ENCODE measurements at places on chromosomes 2 and 18.
A peak's percentile ranks its signal among the peaks of the same experiment; 100 is the strongest.

- no peak for DNase-seq
Measured at GRCh38 chr2:149904352-149905175, 317.0 kb upstream of the MMADHC start.

- DNase-seq: no peak
Measured at GRCh38 chr18:74742573-74743243, 145.0 kb downstream of the ZNF407 start.

DNA sequence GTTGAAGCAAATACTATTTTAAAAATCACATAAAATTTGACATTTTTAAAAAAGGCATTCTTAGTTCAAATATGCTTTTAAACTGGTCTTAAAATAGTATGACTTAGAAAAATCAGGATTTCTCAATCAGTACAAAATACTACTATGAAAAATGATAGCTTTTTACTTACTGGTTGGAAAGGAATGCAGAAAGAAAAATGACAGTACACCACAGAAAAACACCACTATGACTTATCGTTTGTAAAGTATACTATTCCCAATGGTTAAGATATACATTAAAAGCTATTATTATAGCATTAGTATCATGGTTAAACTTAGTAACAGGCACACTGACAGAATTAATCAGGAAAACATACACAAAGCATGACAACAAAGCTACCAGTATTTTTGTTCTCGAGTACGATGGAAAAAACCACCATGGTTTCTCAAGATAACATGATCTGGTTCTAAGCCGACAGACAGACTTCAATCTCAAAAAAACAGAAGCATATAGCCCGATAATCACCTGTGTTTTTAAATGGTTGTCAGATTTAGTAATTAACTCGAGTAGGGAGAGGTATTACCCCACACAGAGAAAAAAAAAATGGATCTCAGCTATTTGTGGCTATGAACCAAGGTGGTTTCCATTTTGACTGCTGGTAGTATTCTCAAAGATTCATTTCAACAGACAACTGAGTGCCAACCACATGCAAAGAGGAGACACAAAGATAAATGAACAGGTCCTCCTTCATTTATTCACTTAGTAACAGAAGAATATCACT lies 39.1 kb downstream of the CUL3 start:
- DNase-seq: no peak

DNA sequence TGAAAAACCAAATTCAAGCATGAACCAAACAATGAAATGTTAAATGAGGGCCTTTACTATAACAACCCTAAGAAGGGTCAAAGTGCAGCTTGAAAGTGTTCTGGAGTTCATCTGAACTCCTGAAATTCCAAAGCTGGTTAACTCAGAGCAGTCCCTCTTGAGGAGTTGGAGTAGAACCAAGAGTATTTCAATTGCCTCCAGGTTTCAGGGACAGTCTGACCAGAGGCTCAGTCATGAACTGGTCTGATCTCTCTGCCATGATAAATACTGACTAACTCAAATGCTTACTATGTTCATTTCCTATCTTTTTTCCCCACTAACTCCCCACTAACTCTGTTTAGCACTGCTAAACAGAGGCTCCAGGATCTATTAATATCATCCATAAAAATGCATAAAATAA lies 2.7 kb downstream of the STARD7 start:
- no peak for DNase-seq

DNA sequence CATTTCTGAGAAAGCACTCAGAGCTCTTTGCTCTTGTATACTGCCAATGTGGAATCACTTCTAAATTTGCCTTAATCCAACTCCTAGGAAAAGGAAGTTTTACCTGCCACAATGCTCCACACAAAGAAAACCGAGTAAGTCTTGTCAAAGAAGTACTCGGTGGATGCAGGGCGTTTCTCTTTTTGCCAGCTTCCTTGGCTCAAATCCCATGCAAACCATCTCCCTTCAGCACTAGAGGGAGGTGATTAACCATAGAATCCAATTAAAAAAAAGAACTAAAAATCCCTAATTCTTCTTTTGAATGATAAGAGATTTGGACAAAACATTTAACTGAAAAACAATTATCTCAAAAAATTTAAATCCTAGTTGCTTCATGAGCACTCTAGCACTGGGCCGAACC lies 129.0 kb downstream of the RPRM start:
- DNase-seq: no peak

- DNase-seq: no peak
Measured at GRCh38 chr2:232966122-232966521, 46.9 kb downstream of the NGEF start.

DNA sequence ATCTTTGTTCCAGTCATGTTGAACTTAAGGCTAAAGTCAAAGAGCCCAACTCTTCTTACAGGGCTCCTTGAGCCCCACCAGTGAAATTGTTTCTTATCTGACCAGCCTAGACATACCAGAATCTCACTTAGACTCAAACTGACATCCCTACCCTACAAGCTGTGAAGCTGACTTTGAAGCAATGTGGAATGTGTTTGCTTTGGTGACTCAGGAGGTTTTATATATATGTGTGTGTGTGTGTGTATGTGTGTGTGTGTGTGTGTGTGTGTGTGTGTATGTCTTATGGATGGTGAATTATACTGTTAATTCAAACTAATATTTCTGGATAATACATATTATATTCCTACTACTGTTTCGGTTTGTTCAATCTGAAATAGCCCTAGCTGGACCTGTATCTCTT lies 67.3 kb downstream of the CAMKMT start:
- no peak for DNase-seq

- DNase-seq: no peak
Measured at GRCh38 chr2:200794143-200794542, 17.6 kb upstream of the BZW1 start.

- no peak for DNase-seq
Measured at GRCh38 chr2:232776435-232776834, at the start of gene KCNJ13. Gene KCNJ13, minus strand, starts transcription at chr2:232776565. Its CDS starts 5,203 bp downstream, at chr2:232771362.

- no peak for DNase-seq
Measured at GRCh38 chr2:42032745-42033144, 15.1 kb upstream of the PKDCC start.

DNA sequence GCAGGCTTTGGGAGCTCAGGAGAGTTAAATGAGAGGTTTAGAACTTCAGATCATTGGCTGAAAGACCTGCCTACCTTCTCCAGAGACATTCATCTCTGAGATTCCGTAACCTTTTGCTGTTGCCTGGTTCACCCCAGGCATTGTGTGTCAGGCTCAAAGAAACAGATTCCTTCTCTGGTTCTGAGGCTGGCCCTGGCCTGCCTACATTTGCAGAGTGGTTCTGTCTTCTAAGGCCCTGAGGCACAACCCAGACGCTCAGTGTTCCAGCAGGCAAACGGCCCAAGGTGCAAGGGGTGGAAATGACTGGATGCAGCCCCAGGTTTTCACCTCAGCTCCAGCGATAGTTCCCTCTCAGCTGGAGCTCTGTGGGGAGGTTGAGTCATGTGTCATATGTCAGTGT lies 48.3 kb downstream of the MYO3B start:
- DNase-seq: no peak

GRCh38 chr2:182366628-182367027 lies 60.2 kb downstream of the PDE1A start:
- no peak for DNase-seq

DNA sequence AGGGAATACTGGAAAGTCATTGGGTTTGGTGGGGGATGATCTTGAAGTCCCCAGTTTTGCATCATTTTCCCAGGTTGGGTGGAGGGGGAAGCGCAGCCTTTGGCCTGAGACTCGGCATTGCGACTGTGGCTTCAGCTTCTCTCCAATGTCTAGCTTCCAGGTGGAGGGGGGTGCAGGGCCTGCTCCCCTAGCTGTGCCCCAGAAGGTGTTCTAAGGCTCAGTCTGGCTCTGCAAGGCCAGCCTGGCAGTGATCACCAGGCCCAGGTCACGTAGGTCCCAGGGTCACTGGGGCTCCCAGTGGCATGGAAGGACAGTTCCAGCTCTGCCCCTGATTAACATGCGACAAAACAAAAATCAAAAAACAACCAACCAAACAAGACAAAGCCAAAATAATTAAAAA lies 56.9 kb upstream of the HAAO start:
- no peak for DNase-seq

DNA sequence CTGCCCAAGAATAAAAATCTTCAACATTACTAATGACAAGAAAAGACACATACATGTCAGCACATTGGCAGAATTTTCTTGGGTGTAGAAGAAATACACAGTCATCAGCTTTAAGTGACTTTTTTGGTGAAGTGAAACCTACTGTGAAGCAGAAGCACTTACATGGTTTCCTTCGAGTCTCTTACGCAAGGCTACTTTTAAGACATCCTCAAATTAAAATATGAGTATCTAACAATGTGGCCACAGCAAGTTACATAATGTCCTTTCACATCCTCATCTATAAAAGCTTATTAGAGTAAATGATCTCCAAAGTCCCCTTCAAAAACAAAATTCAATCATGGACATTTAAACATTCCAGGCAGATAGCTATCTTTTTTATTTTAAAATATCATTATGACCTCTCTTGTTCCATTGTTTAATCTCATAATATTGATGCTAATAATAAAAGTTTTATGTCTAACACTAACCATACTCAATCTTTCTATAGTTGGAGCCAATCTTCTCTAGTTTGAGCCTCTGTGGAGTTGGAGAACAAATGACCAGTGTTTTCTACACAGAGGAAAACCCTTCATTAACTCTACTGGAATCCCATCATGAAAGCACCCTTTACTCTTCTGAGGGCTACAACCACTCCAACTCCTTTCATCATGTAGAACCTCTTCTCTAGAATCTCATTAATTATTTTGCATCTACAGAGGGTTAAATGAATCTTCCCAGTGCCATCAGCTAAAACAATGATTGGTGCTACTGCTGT lies 182.2 kb upstream of the ZFP36L2 start:
- peak; percentile 21 for DNase-seq

GRCh38 chr2:111898703-111899514 lies 502 bp downstream of the MERTK start:
- DNase-seq: peak; percentile 3

GRCh38 chr18:34801774-34802173 lies 91.7 kb downstream of the DTNA start:
- DNase-seq: no peak

GRCh38 chr2:118772487-118773200 lies 74.8 kb downstream of the EN1 start:
- no peak for DNase-seq

DNA sequence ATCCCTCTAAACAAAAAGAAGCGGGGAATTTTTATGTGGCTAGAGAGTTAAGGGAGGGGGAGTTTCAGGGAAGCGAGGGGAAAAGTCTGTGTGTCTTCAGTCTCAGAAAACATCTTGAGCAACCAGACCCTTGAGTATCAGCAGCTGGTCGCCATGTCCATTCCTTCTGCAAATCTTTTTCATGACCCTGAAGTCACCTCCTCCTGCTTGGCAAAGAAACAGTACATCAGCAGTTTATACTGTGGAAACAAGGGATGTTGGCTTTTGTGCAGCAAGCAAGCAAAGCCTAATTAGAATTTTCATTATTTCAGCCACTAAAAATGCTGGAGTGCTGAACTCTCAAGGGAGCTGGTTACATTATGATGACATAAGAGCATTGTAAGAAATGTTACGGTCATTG lies 187.4 kb upstream of the SLC8A1 start:
- no peak for DNase-seq
